ENCODE measurements at places on chromosomes 2 and 18. TPM values are rescaled to one million over a fixed set of nuclear protein-coding genes. Genes with fewer than 3 reads are reported as not detected.

The PRSS56 gene
- total RNA-seq, result not detected

The WDR35 gene
- 8.8 TPM for total RNA-seq

The GPR39 gene
- total RNA-seq, result 11.2 TPM

The NOL4 gene
- 0.56 TPM for total RNA-seq

The G6PC2 gene
- not detected for total RNA-seq

The DTYMK gene
- 17.3 TPM for total RNA-seq

The GYPC gene
- total RNA-seq, result 92.6 TPM

The MPP4 gene
- 0.30 TPM for total RNA-seq

GRCh38 chr2:32627441-32627813 is 423 bp upstream of the TTC27 start:
- H3K27me3 ChIP-seq, result no peaks in the 10 kb centered on the region
- peak overlapping the region; percentile 48 for H3K27ac ChIP-seq
- H3K4me3 ChIP-seq, result peak overlapping the region; percentile 97
- peaks cover 25% of the 10 kb centered on the region for H3K36me3 ChIP-seq
- peak; percentile 48 for DNase-seq

DNA sequence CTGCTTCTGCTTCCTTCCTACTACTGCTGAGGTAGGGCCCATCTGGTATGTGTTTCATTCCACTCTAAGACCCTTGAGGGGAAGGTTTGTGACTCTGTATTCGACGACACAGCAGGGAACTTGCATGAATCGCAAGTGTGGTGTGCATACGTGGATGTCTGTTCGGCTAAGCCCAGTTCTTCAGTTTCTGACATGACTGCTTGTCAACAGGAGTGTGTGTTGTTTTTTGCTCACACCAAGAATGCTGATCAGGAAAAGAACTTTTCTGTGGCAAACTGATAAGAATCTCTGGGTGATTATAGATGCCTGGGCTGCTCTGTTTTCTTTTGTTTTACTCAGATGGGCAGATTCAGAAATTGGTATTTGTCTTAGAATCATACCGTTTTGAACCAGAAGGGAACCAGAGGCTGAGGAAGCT is 22.0 kb downstream of the TNFRSF11A start:
- DNase-seq, result no peak
- H3K27ac ChIP-seq, result no peak overlapping the region
- no peaks in the 10 kb centered on the region for H3K27me3 ChIP-seq
- no peaks in the 10 kb centered on the region for H3K4me1 ChIP-seq

DNA sequence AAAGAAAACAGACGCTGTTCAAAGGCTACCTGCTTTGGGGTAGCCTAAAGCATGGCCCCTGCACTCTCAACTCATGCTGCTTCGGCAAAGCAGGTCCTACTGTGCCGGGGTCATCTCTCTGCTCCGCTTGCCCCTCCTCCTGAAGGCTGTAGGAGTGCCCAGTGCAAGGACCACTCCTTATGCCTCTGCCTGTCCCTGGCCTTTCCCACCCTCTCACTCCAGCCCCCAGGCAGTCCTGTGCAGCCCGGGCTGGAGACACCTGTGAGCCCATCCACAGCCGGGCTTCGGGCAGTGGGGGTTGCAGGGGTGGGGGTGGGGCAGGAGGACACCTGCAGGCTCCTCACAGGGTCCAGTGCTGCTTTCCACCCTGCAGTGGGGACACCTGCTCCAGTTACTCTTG is 69.1 kb downstream of the ACKR3 start:
- DNase-seq, result no peak
- H3K27ac ChIP-seq, result no peak overlapping the region
- no peaks in the 10 kb centered on the region for H3K36me3 ChIP-seq
- no peaks in the 10 kb centered on the region for H3K27me3 ChIP-seq
- H3K4me3 ChIP-seq, result no peak overlapping the region

GRCh38 chr2:113180131-113180946 is 6.6 kb downstream of the PSD4 start:
- peaks cover 44% of the 10 kb centered on the region for H3K4me1 ChIP-seq
- no peak overlapping the region for H3K4me3 ChIP-seq
- DNase-seq, result no peak

DNA sequence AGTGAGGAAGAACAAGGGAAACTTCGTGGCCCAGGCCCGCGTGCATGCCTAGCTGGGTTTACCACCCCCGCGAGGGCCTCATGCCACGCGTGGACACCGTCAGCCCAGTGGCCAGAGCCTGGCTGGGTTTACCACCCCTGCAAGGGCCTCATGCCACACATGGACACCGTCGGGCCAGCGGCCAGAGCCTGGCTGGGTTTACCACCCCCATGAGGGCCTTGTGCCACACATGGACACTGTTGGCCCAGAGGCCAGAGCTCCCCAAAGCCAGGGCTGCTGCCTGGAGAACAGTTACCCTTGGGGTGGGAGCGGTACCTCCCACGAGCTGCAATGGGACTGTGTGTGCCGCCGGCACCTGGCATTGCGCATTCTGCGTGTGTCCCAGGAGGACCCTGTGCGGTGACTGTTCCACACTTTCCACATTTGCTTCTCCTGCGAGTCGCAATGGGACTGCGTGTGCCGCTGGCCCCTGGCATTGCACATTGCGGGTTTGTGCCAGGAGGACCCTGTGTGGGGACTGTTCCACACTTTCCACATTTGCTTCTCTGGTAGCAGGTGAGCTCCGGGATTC is 105.6 kb upstream of the CTDP1 start:
- H3K4me3 ChIP-seq, result no peak overlapping the region
- peaks cover 17% of the 10 kb centered on the region for H3K4me1 ChIP-seq
- DNase-seq, result peak; percentile 42
- H3K36me3 ChIP-seq, result no peaks in the 10 kb centered on the region

DNA sequence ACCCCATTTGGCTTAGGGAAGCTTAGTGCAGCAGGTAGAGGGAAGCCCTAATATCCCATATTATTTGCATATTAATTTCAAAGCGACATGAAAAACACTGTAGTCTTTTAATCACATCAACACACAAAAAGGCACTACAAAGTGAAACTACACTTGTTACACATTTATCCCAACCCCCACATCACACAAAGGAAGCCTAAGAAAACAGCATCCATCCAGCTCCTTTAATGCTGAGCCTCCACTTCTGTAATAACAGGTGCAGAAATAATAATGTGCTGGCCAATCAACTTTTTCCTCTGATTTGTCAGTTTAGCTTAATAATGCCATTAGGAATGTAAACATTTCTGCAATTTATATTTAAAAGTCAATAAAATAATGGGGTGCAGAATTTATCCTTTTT is 274.0 kb downstream of the TCF4 start:
- H3K4me3 ChIP-seq, result no peak overlapping the region
- H3K4me1 ChIP-seq, result peaks cover 14% of the 10 kb centered on the region
- no peaks in the 10 kb centered on the region for H3K36me3 ChIP-seq
- no peaks in the 10 kb centered on the region for H3K27me3 ChIP-seq
- no peak overlapping the region for H3K27ac ChIP-seq

DNA sequence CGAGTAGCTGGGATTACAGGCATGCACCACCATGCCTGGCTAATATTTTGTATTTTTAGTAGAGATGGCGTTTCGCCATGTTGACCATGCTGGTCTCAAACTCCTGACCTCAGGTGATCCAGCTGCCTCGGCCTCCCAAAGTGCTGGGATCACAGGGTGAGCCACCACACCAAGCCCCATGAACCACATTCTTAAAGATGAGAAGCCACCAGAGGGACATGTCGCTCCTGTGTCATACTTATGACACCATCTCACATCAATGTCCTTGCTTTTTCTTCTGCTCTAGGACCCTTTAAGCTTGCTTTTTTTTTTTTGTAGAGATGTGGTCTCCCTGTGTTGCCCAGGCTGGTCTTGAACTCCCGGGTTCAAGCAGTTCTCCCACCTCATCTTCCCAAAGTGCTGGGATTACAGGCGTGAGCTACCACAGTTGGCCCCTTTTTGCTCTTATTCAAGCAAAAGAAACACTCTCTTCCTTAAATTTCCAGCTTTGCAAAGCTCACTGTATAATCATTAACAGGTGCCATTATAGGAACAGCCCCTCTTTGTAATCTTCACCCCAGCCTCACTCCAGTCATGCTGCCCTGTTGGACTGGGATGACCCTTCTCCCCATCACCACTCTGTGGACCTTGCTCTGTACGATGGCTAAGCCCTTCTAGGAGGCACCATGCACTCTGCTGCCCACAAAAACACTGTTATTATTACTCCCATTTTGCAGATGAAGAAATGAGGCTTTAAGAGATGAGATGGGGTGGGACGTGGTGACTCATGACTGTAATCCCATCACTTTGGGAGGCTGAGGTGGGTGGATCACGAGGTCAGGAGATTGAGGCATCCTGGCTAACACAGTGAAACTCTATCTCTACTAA is 10.8 kb upstream of the KCNG3 start:
- peaks cover 5% of the 10 kb centered on the region for H3K27me3 ChIP-seq
- H3K27ac ChIP-seq, result no peak overlapping the region
- H3K4me3 ChIP-seq, result no peak overlapping the region
- H3K4me1 ChIP-seq, result no peaks in the 10 kb centered on the region
- no peak for DNase-seq
- no peaks in the 10 kb centered on the region for H3K36me3 ChIP-seq

DNA sequence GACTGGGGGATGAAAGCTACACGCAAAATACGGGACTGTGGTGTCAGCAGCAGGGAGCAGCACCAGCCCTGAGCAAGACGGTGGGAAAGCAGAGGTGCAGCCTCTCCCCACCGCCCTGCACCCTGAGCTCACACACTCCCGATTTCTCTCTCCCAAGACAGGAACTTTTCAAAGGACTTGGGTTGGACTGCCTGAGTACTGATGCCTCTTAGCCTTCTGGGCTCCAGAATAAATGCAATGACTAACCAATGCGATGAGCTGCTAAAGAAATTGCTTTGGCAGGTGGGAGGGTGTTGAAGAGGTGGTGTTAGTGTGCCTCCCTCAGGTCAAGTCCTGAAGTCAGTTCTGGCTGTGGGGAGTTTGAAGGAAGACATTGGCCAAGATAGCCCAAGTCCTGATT is 9.6 kb downstream of the TRIM54 start:
- no peak overlapping the region for H3K27ac ChIP-seq
- DNase-seq, result no peak
- peaks cover 4% of the 10 kb centered on the region for H3K4me1 ChIP-seq
- H3K4me3 ChIP-seq, result no peak overlapping the region

GRCh38 chr2:228838819-228839218 is 432.3 kb downstream of the PID1 start:
- no peak overlapping the region for H3K4me3 ChIP-seq
- DNase-seq, result no peak
- H3K27me3 ChIP-seq, result no peaks in the 10 kb centered on the region
- no peaks in the 10 kb centered on the region for H3K4me1 ChIP-seq

DNA sequence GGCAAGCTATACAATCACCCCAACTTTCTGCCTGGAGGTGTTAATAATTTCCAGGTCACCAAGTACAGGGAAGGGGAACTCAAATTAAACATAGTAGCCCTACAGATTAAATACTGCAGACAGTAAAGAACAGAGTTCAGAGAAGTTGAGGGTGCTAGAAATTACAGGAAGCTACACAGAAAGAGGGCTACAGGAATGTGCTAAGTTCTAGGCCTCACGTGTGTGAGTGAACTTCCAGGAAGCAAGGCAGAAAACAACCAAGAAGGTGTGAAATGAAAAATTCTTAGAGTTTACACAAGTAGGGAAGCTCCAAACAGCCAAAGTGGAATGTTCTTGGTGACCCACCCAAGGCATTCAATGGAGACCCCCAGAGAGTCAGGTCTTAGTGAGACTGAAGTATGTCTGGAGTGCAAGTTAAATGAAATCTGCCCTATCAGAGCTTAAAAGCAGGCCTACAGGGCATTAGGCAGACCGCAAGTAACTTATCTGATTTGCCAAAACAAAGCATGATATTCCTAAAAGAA is 58.1 kb upstream of the RNU4ATAC start:
- H3K4me3 ChIP-seq, result no peak overlapping the region
- peaks cover 23% of the 10 kb centered on the region for H3K36me3 ChIP-seq
- H3K27ac ChIP-seq, result no peak overlapping the region
- no peaks in the 10 kb centered on the region for H3K4me1 ChIP-seq
- DNase-seq, result no peak
- H3K27me3 ChIP-seq, result no peaks in the 10 kb centered on the region

DNA sequence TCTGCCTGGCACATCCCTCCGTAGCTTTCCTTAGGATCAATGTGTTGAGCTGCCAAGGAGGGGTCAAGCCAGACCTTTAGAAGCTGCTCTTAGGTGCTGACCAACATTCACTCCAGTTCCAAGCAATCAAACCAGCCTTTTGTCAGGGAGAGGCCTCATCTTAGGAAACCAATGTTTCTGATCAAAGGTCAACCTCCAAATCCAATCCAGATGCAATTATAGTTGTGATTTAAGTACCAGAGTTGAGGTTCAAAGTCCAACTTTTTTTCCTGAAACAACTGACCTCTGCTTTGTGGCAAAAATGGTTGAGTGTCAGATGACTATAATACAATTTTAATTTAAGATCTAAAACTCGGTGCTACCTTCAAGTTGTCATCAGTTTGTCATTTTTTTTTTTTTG is 303.4 kb downstream of the ALK start:
- H3K4me3 ChIP-seq, result no peak overlapping the region
- H3K4me1 ChIP-seq, result no peaks in the 10 kb centered on the region
- no peaks in the 10 kb centered on the region for H3K36me3 ChIP-seq
- no peak for DNase-seq
- no peaks in the 10 kb centered on the region for H3K27me3 ChIP-seq
- H3K27ac ChIP-seq, result no peak overlapping the region

GRCh38 chr2:224528171-224528570 is 57.0 kb downstream of the CUL3 start:
- H3K27ac ChIP-seq, result no peak overlapping the region
- no peaks in the 10 kb centered on the region for H3K27me3 ChIP-seq
- peaks cover 44% of the 10 kb centered on the region for H3K4me1 ChIP-seq
- no peak for DNase-seq

DNA sequence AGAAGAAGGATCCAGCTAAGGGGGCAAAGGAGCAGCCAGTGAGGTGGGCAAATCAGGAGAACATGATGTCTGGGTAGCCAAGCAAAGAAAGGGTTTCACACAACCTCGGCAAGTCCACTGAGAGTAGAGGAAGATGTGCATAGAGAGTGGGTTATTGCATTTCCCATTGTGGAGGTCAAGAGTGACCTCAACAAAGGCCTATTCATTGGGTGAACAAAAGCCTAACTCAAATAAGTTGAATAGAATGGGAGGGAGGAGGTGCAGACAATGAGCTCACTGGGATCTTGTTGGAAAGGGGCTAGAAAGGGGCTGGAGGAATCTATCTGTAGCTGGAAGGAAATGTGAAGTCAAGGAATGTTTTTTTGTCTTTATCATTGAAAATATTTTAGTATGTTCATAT is 14.0 kb upstream of the PDCL3 start:
- H3K27ac ChIP-seq, result no peak overlapping the region
- no peaks in the 10 kb centered on the region for H3K27me3 ChIP-seq
- H3K4me1 ChIP-seq, result no peaks in the 10 kb centered on the region
- no peak overlapping the region for H3K4me3 ChIP-seq
- H3K36me3 ChIP-seq, result no peaks in the 10 kb centered on the region

DNA sequence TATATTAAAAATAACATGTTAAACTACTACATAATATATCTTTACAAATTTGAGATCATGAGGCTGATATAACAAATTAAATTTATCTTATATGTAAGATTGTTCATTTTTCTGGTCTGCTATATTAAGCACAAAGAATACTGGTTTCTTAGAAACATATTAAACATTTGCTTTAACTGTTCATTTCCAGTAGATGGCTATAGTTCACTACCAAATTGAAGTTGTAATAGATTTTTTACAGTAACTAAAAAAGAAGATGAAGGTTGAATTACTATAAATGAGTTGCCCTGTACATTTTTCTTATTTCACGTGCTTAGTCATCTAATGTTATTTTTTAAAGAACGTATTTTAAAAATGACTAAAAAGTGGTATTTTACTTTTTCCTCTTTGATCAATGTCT is 57.0 kb downstream of the ZNF407 start:
- no peak for DNase-seq
- H3K4me3 ChIP-seq, result no peak overlapping the region
- H3K27me3 ChIP-seq, result no peaks in the 10 kb centered on the region
- H3K4me1 ChIP-seq, result no peaks in the 10 kb centered on the region
- peaks cover 5% of the 10 kb centered on the region for H3K36me3 ChIP-seq
- no peak overlapping the region for H3K27ac ChIP-seq

Data from lower lobe of right lung (tissue), 2 donors.